ENCODE measurements at places on chromosomes 7 and 10.

- DNase-seq, result no peak
Measured at GRCh38 chr7:31860925-31861324, 173.9 kb downstream of the PPP1R17 start.

GRCh38 chr7:100040575-100040974 lies 9.0 kb upstream of the ZSCAN21 start:
- DNase-seq, result no peak

GRCh38 chr10:102545997-102546396 lies 42.2 kb downstream of the SUFU start:
- DNase-seq, result peak; percentile 39

GRCh38 chr10:11266426-11266825 lies 248.8 kb downstream of the CELF2 start:
- DNase-seq, result no peak

GRCh38 chr10:35092851-35093250 lies 2.7 kb upstream of the CUL2 start:
- DNase-seq, result no peak

DNA sequence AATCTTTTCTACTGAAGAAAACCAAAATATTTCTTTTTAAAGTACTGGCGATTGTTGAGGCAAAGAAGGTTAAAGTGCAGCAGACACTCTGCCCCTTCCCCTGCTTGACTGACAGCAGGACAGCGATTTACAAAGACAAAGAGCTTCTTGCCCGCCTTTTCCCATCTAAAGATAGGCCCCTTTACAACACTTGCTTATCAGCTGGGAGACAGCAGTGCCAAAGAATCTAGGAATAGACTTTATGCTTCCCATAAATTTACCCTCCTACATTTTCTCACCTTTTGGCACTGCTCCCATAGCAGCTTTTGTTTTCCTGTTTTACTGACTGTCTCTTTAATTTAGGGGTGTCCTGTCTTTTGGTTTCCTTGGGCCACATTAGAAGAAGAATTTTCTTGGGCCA lies 824.1 kb downstream of the CCSER2 start:
- DNase-seq, result no peak

DNA sequence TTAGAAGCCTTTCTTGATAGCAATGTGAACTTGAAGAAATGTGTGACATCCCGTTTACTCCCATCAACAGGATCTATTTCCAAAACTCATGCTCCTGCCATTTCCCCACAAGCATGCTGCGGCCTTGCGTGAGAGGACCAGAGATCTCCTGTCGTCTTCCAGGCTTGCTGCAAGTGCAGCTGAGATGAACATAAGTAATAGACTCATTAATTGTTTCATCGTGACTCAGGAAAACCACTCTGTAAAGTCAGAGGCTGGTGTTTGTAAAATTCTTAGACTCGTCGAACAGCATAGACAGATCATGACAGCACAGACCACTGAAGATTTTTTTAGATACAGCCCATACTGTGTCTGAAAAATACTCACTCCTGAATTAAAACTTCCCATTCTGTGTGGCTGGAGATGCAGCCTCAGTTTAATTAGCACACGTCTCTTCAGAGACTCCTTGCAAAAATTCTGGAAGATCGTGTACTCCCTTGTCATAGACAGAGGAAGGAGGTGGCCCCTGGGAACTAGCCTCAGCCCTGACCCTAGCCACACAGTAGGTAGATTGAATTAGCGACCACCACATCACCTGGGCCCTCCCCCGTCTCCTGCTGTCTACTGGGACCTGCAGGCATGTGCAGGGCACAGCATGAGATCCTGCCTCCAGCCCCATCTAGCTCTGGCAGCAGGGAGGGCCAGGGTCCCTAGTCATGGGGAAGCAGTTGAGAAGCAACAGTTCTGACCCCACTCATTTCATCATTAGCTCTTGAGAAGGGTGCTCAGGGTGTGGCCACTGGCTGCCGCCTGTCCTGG lies 226.0 kb downstream of the CELF2 start:
- no peak for DNase-seq

GRCh38 chr10:108393089-108393488 lies 1228.6 kb upstream of the SORCS1 start:
- DNase-seq, result no peak

- DNase-seq, result no peak
Measured at GRCh38 chr7:143345428-143345900, 17.0 kb downstream of the FAM131B start.
